ENCODE measurements at places on chromosomes 12 and 14.

GRCh38 chr14:26448181-26448855, 149.5 kb downstream of the NOVA1 start:
- no peak for DNase-seq

GRCh38 chr14:104374718-104375080, 204.9 kb upstream of the C14orf180 start:
- no peak for DNase-seq

DNA sequence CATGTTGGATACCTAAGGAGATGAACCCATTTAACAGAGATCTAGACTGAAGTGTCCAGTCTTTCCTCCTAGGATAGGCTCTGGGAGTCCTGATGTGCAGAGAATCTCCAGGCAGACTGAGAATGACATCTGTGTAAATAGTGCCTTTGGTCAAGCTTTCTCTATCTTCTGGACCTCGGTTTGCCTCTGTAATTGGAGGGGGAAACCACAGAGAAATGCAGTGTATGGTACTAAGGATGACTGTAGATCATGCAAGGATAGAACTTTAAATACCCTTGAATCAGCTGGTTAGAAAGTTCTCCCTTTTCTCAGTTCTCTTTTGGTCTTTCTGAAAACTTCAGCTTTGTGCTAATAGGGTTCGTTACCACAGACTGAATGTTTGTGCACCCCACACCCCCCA, 112.2 kb downstream of the PTPN11 start:
- no peak for DNase-seq

DNA sequence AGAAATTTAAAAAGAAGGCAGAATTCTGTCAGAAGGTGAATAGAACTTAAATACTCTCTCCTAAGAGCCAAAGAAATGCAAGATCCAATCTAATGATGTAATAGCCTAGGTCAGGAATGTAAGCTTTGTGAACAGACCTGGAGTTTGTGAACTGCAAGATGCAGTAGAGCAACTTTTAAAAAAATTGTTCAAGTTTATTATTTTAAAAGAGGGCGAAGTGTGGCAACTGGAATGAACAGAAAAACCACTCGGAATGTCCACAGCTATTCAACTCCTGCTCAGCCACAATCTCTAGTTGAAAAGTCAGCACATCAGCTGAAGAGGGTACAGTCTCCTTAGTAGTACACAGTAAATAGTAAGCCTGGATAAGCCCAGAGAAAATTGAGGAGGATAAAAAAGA, 228.8 kb downstream of the PPFIA2 start:
- DNase-seq: no peak

DNA sequence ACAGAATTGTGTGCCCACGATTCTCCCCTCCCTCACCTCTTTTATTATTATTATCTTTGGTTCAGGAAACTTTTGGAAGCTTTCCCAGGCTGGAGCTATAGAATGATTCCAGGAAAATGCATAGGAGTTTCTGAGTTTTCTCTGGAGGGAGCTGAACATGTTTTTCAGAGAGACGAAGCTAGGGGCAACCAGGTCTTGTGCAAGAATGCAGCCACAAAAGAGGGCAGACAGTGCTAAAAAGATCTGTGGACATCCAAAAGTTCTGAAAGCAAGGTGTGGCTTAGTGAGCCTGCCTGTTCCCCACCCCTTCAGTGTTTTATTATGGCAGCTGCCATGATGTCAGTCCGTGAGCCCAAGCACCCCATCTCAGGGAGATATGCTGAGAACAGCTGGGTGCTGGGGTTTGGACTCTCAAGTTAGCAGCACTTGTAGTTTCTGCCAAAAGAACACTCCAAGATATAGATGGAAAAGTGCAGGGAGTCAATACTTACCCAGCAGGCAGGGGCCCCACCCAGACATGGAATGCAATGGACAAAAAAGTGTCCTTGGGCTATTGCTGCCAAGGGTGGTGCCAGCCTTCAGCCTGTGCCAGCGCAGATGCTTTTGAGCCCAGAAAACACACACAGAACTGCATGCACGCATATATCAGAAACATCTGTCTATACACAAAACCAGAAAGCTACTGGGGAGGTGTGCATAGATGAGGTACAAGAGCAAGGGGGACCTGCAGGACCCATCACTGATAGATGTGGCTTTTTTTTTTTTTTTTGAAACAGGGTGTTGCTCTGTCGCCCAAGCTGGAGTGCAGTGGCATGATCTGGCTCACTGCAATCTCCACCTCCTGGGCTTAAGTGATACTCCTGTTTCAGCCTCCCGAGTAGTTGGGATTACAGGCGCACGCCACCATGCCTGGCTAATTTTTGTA, 17.0 kb upstream of the IRF2BPL start:
- no peak for DNase-seq

GRCh38 chr12:27844366-27845090, 64.5 kb upstream of the MANSC4 start:
- no peak for DNase-seq

DNA sequence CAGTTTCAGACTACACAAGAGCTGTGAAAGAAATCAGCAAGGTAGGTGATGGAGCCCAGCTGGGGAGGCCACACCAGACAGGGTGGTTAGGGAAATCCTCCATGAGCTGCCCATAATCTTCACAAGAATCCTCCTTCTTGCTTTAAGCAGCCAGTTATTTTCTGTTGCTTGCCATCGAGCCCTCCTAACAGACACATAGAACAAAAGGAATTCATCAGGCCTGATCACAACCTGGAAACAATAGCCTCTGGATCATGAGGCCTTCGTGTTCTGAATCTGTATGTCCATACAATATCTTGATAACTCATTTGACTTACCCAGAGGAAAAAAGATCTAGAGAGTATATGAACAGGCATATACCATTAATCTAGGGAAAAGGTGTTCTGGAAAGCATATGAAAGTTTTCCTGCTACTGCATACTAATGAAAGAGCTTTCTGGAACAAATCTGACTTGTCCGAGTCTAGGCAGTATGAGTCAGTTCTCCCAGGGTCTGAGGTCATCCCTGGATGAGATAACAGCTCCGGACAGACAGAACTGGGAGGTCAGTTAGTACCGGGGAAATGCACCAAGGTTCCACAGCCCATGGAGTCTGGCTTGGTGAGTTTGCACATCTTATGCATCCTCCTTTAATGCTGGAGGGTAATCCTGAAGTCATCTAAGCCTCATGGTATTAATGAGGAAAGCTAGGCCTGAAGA, 52.8 kb upstream of the ELK3 start:
- DNase-seq: no peak

DNA sequence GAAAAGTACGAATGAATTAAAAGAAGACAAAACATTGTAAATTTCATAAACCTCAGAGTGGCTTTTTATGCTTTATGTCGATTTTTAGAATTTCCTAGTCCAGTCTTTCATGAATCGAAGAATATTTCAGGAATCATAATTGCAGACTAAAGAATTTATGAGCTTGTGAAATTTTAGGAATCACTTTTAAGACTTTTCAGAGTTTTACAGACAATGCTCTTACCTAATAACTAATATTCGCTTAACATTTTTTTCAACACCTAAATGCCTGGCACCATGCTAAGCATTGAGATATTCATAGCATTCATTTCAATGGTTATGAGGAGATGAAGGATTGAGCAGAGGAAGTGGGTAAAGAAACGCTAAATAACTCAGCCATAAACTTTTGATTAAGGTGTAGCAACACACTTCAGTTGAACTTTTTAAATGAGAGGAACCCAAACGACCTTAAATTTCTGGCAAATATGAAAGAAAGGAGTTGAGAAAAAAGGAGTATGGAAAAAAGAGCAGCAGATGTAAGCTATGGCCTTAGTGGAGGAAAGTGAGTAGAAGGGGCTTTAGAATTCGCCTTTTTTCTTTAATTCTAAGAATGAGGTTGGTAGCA, 739 bp upstream of the USP44 start:
- DNase-seq: no peak

DNA sequence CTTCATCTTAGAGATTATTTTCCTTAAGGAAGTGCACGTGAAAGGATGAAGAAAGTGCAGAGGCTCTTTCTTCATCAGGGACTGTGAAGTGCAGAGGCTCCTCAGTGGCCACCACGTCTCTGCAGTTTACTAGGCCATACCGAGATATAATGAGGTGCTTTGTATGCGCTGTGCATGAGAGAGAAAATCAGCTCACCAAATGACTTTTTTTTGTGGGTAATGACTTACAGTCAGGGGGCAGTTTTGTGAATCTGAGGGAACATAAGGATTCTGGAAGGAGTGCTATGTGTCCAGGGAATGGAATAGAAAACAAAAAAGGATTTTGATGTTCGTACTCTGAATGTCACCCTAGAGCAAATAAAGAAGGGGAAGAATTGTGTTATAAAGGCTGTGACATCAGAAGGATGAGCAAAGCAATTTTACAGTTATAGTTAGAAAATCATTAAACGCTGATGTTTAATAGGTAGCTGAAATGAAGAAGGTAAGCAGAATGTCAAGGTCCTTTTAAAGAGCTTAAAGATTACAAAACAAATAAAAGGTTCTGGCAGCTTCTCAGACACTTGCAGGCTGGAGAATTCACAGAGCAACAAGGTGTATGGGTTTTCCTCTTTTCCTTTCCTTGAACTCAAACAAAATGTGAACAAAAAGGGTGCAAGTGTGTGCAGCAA, 247.5 kb upstream of the NOVA1 start:
- DNase-seq: no peak

- no peak for DNase-seq
Observed at GRCh38 chr12:121512561-121512960, 68.3 kb downstream of the KDM2B start.

DNA sequence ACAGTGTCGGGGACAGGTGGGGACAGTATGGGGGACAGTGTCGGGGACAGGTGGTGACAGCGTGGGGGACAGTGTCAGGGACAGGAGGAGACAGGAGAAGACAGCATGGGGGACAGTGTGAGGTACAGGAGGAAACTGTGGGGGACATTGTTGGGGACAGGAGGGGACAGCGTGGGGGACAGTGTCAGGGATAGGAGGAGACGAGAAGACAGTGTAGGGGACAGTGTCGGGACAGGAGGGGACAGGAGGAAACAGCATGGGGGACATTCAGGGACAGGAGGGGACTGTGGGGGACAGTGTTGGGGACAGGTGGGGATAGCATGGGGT, 139.5 kb downstream of the TMEM121 start:
- DNase-seq: no peak

DNA sequence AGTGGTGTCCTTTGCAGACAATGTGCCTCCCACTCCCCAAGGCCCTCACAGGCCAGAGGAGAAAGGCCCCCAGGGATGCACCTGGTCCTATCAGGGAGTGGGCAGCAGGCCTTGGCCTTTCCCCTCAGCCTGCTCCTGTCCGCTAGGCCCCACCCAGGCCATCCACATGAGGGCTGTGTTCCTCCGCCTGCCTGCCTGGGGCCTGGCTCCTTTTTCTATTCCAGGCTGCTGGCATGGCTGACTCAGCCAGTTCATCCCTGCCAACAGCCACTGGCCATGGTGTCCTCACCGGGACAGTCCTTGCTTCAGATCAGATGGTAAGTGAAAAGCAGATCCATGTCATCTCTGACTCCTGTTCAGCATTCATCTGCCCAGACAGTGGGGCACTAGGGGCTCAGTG, 13.4 kb downstream of the ISM2 start:
- no peak for DNase-seq

DNA sequence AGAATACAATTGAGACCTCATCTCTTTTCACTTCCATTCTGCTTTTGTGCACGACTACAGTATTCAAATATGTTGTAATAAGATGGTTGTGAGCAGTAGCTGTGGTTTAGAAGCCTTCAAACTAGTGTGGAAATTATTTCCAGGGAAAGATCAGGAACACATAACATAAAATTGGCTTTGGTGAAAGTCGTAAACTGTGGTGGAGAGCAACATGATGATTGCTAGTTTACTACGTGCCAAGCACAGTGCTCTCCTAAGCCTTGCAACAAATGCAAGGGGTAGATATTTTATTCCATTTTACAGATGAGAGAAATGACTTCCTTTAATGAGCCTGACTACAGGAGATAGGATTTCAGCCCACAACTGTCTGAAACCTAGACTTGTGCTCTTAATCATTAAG, 172.4 kb upstream of the LMNTD1 start:
- DNase-seq: no peak

- DNase-seq: no peak
Observed at GRCh38 chr14:70838076-70838475, 28.8 kb upstream of the MAP3K9 start.

DNA sequence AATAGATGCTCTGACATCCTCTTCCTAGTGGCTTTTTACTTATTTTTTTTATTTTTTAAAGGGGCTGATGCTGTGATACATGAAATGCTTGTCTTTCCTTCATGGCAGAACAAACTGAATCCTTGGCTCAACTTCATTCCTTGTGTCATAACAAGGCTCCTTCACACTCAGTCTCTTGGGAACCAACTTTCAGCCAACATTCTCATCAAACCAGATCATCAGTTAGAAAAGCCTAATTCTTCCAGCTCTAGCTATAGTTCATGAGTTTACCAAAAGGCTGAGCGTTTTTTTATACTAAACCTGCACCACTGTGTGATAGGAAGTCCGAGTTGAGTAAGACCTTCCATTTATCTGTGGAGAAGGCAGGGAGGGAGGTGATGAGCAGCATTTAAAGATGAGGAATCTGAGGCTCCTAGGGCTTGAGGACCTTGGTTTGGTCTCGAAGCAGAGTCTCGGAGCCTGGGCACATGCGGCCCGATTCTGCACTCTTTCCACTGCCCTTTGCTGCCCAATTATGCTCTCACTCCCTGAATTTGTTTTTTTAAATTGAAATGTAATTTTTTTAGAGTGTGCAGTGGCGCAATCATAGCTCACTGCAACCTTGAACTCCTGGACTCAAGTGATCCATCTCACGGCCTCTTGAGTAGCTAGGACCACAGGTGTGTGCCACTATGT, 8.2 kb downstream of the GPRC5D start:
- no peak for DNase-seq
